ENCODE measurements at places on chromosomes 16 and 17. TPM values are rescaled to one million over a fixed set of nuclear protein-coding genes. Genes with fewer than 3 reads are reported as not detected.

NUPR1 gene
- not detected for total RNA-seq

SLC38A8 gene
- total RNA-seq: not detected

TP53TG3F gene
- not detected for total RNA-seq

GRCh38 chr17:13947499-13947898 lies 121.8 kb upstream of the COX10 start:
- H3K27me3 ChIP-seq: no peaks in the 10 kb centered on the region
- H3K27ac ChIP-seq: no peak overlapping the region
- H3K36me3 ChIP-seq: no peaks in the 10 kb centered on the region
- no peak overlapping the region for H3K4me3 ChIP-seq

GRCh38 chr16:66300501-66300900 lies 66.0 kb upstream of the CDH5 start:
- H3K36me3 ChIP-seq: no peaks in the 10 kb centered on the region
- H3K4me3 ChIP-seq: no peak overlapping the region
- DNase-seq: no peak
- H3K27ac ChIP-seq: no peak overlapping the region
- H3K4me1 ChIP-seq: no peaks in the 10 kb centered on the region

- H3K4me1 ChIP-seq: peaks cover 30% of the 10 kb centered on the region
- H3K4me3 ChIP-seq: no peak overlapping the region
- H3K27ac ChIP-seq: peak overlapping the region; percentile 88
- peaks cover 5% of the 10 kb centered on the region for H3K36me3 ChIP-seq
Observed at GRCh38 chr16:30397776-30398660, 2.8 kb downstream of the ZNF48 start.

- H3K27me3 ChIP-seq: peaks cover 10% of the 10 kb centered on the region
- peak; percentile 54 for DNase-seq
- H3K4me1 ChIP-seq: peaks cover 10% of the 10 kb centered on the region
- peaks cover 5% of the 10 kb centered on the region for H3K36me3 ChIP-seq
Observed at GRCh38 chr16:89615596-89616090, 2.2 kb downstream of the DPEP1 start.

DNA sequence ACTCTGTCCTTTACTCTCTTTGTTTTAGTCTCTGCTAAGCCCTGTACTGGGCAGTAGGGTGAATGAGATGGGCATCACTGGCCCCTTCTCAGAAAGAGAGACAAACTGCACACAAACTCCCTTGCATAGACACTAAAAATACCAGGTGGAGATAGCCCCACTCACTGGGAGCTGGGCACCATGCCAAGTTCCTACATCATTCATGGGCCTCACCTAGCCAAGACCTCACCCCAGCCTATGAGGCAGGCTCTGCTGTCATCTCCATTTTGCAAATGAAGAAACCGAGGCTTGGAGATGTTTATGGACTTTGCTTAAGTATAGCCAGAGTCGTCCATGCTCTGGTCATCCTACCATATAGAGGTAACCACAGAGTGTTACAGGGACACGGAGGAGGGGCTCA lies 499.8 kb upstream of the CDH11 start:
- H3K27me3 ChIP-seq: peaks cover 2% of the 10 kb centered on the region
- H3K4me1 ChIP-seq: peaks cover 9% of the 10 kb centered on the region
- no peak for DNase-seq
- peak overlapping the region; percentile 30 for H3K27ac ChIP-seq
- no peaks in the 10 kb centered on the region for H3K36me3 ChIP-seq
- no peak overlapping the region for H3K4me3 ChIP-seq

- H3K4me3 ChIP-seq: no peak overlapping the region
- no peak overlapping the region for H3K27ac ChIP-seq
- H3K27me3 ChIP-seq: no peaks in the 10 kb centered on the region
- no peak for DNase-seq
- H3K4me1 ChIP-seq: peaks cover 7% of the 10 kb centered on the region
- H3K36me3 ChIP-seq: peaks cover 18% of the 10 kb centered on the region
Observed at GRCh38 chr16:12291989-12292759, 315.6 kb downstream of the SNX29 start.

- H3K4me1 ChIP-seq: peaks cover 29% of the 10 kb centered on the region
- peak overlapping the region; percentile 75 for H3K27ac ChIP-seq
- DNase-seq: no peak
- peak overlapping the region; percentile 76 for H3K4me3 ChIP-seq
Observed at GRCh38 chr17:3665834-3666233, 2.5 kb downstream of the TAX1BP3 start.

GRCh38 chr16:71915350-71915749 lies 20.0 kb downstream of the IST1 start:
- no peak overlapping the region for H3K4me3 ChIP-seq
- H3K27ac ChIP-seq: no peak overlapping the region
- no peaks in the 10 kb centered on the region for H3K4me1 ChIP-seq
- peaks cover 16% of the 10 kb centered on the region for H3K36me3 ChIP-seq
- DNase-seq: no peak

- H3K27me3 ChIP-seq: peaks cover 2% of the 10 kb centered on the region
- H3K4me1 ChIP-seq: peaks cover 16% of the 10 kb centered on the region
- no peak for DNase-seq
- H3K36me3 ChIP-seq: no peaks in the 10 kb centered on the region
- no peak overlapping the region for H3K4me3 ChIP-seq
Observed at GRCh38 chr16:75053791-75054555, 55.1 kb downstream of the ZNRF1 start.

- H3K27me3 ChIP-seq: peaks cover 4% of the 10 kb centered on the region
- H3K27ac ChIP-seq: no peak overlapping the region
- no peak overlapping the region for H3K4me3 ChIP-seq
- DNase-seq: no peak
- H3K4me1 ChIP-seq: peaks cover 23% of the 10 kb centered on the region
Observed at GRCh38 chr16:50640391-50640790, 40.7 kb downstream of the SNX20 start.

DNA sequence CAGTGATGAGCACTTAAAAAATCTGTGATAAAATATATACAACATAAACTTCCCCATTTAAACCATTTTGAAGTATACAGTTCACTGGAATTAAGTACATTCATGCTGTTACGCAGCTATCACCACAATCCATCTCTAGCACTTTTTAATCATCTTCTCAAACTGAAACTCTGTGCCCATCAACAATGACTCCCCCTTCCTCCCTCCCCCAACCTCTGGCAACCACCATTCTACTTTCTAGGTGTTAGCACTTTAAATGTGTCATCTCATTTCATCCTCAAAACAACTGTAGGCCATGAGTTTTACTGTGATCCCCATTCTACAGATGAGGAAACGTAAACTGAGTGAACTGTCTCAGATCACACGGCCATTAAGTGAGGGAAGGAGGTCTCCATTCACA lies 13.8 kb upstream of the TMEM98 start:
- DNase-seq: no peak
- H3K27ac ChIP-seq: no peak overlapping the region
- no peak overlapping the region for H3K4me3 ChIP-seq
- peaks cover 5% of the 10 kb centered on the region for H3K4me1 ChIP-seq
- no peaks in the 10 kb centered on the region for H3K36me3 ChIP-seq

GRCh38 chr17:60601447-60602384 lies 1.7 kb downstream of the PPM1D start:
- DNase-seq: peak; percentile 58
- peaks cover 20% of the 10 kb centered on the region for H3K4me1 ChIP-seq
- peaks cover 9% of the 10 kb centered on the region for H3K27me3 ChIP-seq
- no peaks in the 10 kb centered on the region for H3K36me3 ChIP-seq
- peak overlapping the region; percentile 92 for H3K27ac ChIP-seq

DNA sequence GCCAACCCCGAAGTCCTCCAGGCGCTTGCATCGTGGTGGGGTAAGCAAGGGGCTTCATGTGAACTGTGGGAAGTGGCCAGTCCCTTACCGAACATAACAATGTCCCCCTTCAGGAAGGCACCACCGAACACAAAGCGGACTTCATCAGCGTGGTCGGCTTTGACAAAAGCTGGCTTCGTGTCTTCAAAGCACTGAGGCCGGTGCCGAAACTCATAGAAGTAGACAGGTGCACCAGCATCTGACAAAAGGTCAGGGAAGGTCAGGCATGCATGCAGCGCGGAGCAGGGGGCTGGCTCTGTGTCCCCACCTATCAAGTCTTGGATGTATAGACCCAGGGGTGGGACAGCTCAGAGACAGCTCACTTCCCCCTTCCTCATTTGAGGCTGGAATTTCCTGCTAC lies 16.6 kb upstream of the CES1 start:
- no peaks in the 10 kb centered on the region for H3K4me1 ChIP-seq
- H3K4me3 ChIP-seq: no peak overlapping the region
- DNase-seq: no peak
- no peak overlapping the region for H3K27ac ChIP-seq
- H3K27me3 ChIP-seq: no peaks in the 10 kb centered on the region

GRCh38 chr16:58124601-58124915 lies 4.6 kb downstream of the CFAP20 start:
- H3K27ac ChIP-seq: peak overlapping the region; percentile 52
- peak overlapping the region; percentile 50 for H3K4me3 ChIP-seq
- H3K27me3 ChIP-seq: peaks cover 6% of the 10 kb centered on the region
- DNase-seq: no peak

DNA sequence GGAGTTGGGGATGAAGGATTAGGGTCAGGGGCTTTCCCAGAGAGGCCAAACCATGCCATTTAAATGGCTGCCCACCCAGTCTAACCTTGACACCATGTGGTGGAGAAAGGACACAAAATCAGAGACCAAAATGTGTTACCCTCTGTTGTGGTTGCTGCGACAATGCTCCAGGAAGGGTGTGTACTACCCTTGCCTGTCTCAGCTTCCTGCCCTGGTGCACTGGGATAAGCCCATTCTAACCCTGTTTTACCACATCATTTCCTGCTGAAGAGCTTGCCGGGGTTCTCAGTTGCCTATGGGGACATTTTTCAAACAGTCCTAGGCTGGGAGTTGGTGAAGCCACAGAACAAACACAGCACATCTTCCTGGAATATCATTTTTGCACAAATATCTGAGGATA lies 4.9 kb downstream of the OR4D1 start:
- H3K4me1 ChIP-seq: peaks cover 4% of the 10 kb centered on the region
- peaks cover 8% of the 10 kb centered on the region for H3K27me3 ChIP-seq
- H3K36me3 ChIP-seq: peaks cover 9% of the 10 kb centered on the region
- DNase-seq: no peak
